Right renal cortex interstitium (tissue), 3 donors: ENCODE measurements at places on chromosomes 4 and X. TPM values are rescaled to one million over a fixed set of nuclear protein-coding genes. Genes with fewer than 3 reads are reported as not detected.

Gene CTAG2
- polyA plus RNA-seq: not detected

Gene LEF1
- polyA plus RNA-seq: 68.8 TPM

Gene NDST3
- polyA plus RNA-seq: 3.7 TPM

Gene TMSB15C
- 8.1 TPM for polyA plus RNA-seq

Gene LONRF3
- polyA plus RNA-seq: 1.2 TPM

Gene SUPT20HL2
- not detected for polyA plus RNA-seq

DNA sequence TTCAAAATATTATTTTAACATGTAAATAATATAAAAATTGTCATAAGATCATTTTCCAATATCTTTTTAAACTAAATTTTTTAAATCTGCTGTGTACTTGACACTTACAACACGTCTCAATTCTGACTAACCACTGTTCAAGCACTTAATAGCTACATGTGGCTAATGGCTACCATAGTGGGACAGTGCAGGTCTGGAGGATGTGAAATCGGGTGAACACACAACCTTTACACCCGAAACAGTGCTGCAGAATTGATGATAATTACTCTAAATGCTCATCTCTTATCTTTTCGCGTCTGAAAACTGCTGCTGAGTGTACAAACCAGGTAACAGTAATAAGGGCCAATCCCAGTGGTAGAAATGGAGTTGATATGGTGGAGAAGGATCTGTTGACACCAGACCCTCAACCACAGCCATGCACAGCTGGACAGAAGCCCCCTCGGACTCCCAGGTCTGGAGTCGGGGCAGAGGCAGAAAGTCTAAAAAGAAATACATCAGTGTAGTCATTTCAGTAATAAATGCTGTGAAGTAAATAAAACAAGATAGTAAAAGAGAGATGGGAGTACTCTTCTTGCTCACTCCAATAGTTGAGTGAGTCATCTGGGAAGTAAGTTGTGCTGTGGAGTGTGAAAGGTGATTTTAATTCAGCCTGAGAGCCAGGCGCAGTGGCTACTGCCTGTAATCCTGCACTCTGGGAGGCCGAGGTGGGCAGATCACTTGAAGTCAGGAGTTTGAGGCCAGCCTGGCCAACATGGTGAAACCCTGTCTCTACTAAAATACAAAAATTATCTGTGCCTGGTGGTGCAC is 150.0 kb downstream of the CBR4 start:
- DNase-seq: no peak

DNA sequence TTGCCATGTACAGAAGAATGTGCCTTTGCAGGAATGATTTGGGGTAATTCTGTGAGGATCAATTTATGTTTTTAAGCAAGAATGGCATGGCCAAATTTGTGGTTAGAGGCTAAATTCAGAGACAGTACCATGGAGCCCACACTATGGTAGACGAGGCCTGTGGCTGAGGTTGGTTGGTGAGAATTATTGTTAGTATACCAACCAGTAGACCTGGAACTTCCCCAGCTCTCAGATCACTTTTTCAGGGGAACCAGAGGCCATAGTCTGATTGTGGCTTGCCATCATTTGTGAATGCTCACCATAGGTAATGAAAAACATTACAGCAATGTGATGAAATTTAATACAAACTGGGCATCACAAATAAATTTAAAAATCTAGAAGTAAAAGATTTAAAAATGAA is 56.3 kb downstream of the SHISA3 start:
- no peak for DNase-seq

DNA sequence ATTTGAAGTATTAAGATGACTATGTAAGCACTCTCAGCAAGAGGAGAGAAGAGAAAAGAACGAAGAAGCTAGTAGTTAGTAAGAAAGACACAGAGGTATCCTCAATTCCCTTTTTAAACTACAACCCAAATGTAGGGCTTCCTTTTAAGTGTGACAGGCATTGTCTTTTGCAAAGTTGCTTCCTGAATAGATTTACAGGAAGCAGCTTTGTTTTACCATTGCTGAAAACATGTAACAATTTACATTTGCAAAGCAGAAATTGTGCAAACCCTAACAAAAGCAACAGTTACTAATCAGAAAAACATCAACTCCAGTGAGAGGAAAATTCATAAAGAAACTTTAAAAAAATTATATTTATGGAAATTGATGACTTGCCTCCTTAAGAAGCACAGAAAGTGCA is 96.4 kb downstream of the FAM13A start:
- DNase-seq: no peak
